ENCODE measurements at places on chromosomes 16 and 17. TPM values are rescaled to one million over a fixed set of nuclear protein-coding genes. Genes with fewer than 3 reads are reported as not detected.

DNA sequence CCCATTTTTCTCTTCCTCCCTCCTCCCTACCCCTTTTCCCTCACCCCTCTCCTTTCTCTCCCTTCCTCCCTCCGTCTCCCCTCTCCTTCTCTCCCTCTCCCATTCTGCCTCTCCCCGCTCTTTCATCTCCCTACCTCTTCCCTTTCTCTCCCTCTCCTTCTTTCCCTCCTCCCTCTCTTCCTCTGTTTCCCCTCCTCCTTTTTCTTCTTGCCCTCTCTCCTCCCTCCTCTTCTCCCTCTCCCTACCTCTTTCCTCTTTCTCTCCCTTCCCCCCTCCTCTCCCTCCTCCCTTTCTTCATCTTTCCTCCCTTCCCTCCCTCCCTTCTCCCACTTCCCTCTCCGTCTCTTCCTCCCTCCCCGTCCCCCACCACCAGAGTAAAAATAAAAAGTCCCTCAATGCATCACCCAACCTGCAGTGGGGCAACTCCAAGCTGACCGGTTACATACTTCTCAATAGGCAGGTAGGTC lies 10.4 kb downstream of the CHD9NB start:
- H3K27me3 ChIP-seq: no peaks in the 10 kb centered on the region
- H3K4me1 ChIP-seq: no peaks in the 10 kb centered on the region
- H3K4me3 ChIP-seq: no peak overlapping the region
- no peaks in the 10 kb centered on the region for H3K36me3 ChIP-seq

DNA sequence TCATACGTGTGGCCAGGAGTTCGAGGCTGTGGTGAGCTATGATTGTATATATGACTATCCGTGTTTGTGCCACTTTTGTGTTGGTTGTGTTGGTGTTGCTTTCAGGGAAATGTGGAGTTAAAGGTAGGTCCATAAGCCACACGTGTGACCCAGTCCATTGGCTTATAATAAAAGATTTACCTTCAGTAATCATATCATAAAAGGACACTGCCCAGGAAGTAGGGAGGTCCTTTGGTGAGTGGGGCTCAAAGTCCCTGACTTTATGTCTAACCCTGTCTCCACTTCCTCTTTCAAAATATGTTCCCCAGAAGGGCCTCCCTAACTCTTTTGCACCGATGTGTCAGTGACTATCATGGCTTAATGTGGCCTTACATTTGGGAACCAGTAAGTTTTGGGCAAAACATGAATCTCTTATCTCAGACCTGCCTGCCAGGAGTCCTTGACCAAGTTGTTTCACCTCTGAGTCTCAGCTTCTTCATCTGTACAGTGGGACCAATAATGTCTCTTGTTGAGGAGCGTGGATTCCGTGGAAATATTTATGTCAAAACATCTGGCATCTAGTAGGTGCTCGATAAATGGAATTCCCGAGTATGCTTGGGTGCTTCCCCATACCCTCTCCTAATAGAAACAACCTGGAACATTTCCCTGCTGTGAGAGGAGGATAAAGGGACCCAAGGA lies 4.8 kb downstream of the TNP2 start:
- no peaks in the 10 kb centered on the region for H3K36me3 ChIP-seq
- no peaks in the 10 kb centered on the region for H3K27me3 ChIP-seq
- no peak overlapping the region for H3K4me3 ChIP-seq
- H3K4me1 ChIP-seq: peaks cover 3% of the 10 kb centered on the region

- H3K27ac ChIP-seq: no peak within 1 kb of the TSS
- H3K27me3 ChIP-seq: no peaks in the 10 kb centered on the region
- H3K4me3 ChIP-seq: peak within 1 kb of the TSS; percentile 33
- peak; percentile 39 for DNase-seq
- H3K4me1 ChIP-seq: peaks cover 28% of the 10 kb centered on the region
These were observed at the start of gene C16orf74 for GRCh38 chr16:85750827-85751697. Gene C16orf74, minus strand, starts transcription at chr16:85751096. Its CDS starts 15,879 bp downstream, at chr16:85735217.

SOST gene
- not detected for total RNA-seq

TK1 gene
- total RNA-seq: 4.2 TPM
